ENCODE measurements at places on chromosomes 4 and X. TPM values are rescaled to one million over a fixed set of nuclear protein-coding genes. Genes with fewer than 3 reads are reported as not detected.

DNA sequence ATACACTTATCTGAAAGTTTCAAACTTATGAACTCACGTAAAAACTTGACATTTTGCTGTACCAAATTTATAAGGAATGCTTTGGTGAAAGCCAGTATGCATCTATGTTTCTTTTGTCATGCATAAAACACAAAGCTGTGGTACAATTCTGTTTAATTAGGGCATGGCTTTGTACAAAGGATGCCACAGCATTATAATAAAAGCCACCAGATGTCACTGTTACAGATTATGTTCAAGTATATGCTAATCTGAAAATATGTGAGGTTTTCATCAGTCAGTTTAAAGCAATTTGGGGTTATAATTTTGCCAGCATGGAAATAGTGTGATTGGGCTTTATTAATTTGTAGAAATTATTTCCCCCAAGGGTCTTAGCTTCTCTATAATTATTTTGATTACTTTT is 69.0 kb downstream of the ATOH1 start:
- no peak for DNase-seq

GRCh38 chr4:76053730-76054129 is 17.9 kb upstream of the CXCL11 start:
- DNase-seq: no peak

- DNase-seq: peak; percentile 97
Measured at GRCh38 chr4:179695175-179695574, 2252.9 kb upstream of the AGA start.

DNA sequence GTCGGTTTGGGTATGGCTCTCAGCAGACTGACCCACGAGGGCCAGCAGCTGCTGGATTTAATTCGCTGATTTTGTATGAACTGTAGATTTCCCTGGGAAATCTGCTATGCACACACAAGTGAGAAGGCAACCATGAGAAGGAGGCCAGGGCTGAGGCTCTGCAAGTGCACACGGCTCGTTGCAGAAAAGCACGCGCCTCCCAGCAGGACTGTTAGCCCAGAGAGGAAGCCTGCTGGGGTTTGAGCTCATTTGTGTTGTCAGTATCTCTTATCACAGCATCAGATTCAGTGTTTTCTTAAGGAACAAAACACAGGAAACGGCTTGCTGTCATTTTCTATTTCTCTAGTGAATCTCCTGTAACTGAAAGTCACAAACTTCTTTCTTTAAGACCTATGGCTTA is 296.2 kb upstream of the FAT1 start:
- DNase-seq: no peak

- no peak for DNase-seq
Measured at GRCh38 chr4:72446353-72447055, 122.5 kb downstream of the ADAMTS3 start.

DNA sequence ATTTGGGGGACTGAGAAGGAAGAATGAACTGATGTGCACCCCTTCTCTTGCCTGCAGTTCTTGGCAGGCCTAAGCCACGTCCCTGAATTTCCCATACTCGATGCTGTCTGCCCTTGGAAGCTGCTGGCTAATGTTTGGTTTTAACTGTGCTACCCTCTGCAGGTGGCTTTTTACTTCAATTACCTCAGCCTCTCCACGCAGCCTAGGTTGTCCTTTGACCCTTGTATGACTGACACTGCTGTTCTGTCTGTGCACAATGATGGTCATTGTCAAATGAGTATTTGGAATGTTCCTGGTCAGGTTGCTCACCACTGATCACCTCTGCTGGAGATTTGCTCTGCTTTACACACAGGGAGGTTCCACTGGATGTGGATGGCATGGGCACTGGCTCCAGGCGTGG is 137.1 kb downstream of the ZNF518B start:
- no peak for DNase-seq

- peak; percentile 80 for DNase-seq
Measured at GRCh38 chr4:39032218-39033085, at the start of gene TMEM156. Gene TMEM156 (minus strand): TSS chr4:39032409. CDS start chr4:39032313, 96 bp downstream.

GRCh38 chr4:16677001-16677944 is 221.2 kb downstream of the LDB2 start:
- peak; percentile 46 for DNase-seq

DNA sequence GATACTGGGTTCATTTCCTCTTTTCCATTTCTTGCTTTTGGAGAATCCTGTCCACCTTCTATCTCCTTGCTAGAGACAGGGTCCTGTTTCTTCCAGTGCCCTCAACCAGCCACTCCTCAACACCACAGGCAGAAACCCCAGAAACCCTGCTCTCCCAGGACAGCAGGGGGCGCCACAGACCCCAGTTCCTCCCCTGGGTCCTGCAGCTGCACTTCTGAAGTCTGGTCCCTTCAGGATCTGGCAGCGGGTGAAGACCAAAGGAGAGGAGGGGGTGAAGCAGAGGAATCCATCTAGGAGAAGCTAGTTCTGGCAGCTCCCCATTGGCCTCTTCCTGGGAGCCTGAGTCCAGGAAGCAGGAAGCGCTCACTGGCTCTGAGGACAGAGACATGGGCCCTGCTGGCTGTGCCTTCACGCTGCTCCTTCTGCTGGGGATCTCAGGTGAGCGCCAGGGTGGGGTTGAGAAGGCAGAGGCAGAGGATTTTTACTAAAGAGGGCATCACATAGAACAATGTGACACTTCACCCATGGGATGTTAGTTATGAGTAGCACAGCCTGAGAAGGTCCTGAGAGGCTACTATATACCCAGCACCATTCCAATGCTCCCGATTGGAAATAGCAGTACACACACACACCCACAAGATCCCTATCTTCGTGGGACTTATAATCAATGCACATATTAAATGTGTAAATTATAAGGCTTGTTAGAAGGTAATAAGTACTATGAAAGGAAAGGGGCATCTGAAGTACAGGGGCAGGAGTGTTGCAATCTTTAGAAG is at the start of gene PRSS48:
TSS of gene PRSS48 (plus strand) at position 375 of the 776 bp plus-strand sequence. CDS start at position 387, 12 bp downstream.
- peak; percentile 32 for DNase-seq

- DNase-seq: no peak
Measured at GRCh38 chr4:165553221-165553810, 174.5 kb downstream of the CPE start.

- no peak for DNase-seq
Measured at GRCh38 chrX:70038951-70039350, 10.8 kb downstream of the AWAT2 start.

DNA sequence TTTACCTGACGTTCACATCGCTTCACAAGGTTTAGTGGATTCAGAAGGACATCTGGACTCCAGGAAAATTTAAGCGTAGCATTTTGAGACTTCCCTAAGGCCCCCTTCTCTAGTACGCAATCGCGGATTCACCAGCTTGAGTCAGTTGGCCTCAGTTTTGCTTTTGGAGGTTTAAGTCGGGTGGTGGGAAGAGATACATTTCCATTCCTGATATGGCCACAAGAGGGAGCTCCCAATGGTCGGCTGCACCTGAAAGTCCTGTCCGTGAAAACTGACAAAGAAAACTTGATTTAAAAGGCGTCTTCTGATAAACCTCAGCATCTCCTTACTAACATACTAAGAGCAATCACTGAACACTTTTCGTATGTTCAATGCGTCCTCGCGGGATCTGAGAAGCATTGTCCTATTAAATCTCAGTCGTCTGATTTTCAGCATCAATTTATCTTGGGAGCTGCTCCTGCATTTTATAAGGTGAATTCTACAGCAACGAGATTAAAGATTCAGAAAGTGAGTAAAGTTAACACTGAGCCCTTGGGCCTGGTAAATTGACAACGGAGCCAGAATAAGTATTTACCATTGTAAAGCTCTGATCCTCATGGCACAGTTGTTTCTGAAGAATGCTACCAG is 50.6 kb downstream of the LGI2 start:
- peak; percentile 62 for DNase-seq

DNA sequence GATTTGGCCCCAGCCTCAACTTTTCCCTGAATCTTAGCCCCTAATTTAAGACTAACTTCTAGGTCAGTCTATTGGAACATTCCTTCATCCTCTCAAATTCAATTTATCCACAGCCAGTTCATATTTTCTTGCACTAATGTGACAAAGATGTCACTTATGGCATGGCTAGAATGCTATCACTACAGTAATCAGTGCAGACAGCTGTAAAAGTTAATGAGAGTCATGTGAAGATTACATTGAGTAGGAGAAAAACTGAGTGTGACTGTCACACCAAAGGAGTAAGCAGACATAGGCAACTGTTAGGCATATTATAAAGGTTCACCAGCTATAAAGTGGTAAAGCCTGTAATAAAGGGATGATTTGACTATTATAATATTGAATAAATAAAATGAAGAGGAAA is 42.6 kb downstream of the GABRG1 start:
- DNase-seq: no peak

GRCh38 chr4:1416948-1417260 is 10.7 kb upstream of the NKX1-1 start:
- no peak for DNase-seq

DNA sequence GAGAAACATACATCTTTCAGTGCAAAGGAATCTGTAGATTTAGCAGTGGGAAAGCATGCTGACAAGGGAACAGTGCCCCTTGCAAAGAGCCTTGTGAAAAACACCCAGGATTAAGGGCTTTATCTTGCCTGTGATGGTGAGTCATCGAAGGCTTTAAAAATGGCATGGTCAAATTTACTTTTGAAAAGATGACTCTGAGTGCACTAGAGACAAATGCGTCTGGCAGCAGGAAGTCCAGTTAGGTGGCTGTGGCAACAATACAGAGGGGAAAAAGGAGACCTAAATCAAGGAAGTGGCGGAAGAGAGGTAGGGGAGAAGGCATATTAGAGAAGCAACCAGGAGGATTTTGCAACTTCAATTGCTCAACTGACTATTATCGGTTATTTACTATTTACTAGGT is 472.6 kb upstream of the CPEB2 start:
- DNase-seq: no peak

DNA sequence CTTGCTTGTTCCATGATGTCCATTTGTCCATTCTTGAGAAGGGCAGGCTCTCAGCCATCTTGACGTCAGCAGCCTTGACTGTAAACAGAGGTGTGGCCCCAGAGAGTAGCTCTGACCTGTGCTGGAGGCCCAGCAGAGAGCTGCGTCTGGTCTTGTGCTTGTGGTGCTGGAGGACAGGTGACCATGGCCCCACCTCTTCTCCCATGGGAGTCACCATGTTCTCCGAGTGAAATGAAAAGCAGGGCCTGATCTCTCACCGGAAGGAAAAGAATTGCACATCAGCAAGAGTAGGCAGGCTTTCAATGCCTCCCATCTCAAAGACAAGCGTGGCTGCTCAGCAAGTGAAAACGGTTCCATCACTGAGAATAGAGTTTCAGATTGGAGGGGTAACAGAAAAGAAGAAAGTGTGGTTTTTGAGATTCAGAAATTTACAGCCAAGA is 11.5 kb downstream of the PARM1 start:
- no peak for DNase-seq

PITX2 gene
- 3.6 TPM for total RNA-seq

FAM184B gene
- 0.18 TPM for total RNA-seq

GPRIN3 gene
- not detected for total RNA-seq

GNRHR gene
- total RNA-seq: not detected

GTPBP6 gene
- total RNA-seq: 24.7 TPM

CT45A10 gene
- total RNA-seq: not detected

BGN gene
- 11.3 TPM for total RNA-seq

CPLX1 gene
- not detected for total RNA-seq

TADA2B gene
- total RNA-seq: 8.1 TPM

JADE1 gene
- 32.8 TPM for total RNA-seq

All from IMR-90 (cell line).